Calu3 (cell line): ENCODE measurements at places on chromosomes 5 and 9. TPM values are rescaled to one million over a fixed set of nuclear protein-coding genes. Genes with fewer than 3 reads are reported as not detected.

The ARL15 gene
- 11.8 and 15.1 TPM in 2 replicates for total RNA-seq

The DRD1 gene
- not detected in 2 replicates for total RNA-seq

The OR1J2 gene
- total RNA-seq = not detected in 2 replicates

The ACSL6 gene
- total RNA-seq = 0.24 and 0.86 TPM in 2 replicates

DNA sequence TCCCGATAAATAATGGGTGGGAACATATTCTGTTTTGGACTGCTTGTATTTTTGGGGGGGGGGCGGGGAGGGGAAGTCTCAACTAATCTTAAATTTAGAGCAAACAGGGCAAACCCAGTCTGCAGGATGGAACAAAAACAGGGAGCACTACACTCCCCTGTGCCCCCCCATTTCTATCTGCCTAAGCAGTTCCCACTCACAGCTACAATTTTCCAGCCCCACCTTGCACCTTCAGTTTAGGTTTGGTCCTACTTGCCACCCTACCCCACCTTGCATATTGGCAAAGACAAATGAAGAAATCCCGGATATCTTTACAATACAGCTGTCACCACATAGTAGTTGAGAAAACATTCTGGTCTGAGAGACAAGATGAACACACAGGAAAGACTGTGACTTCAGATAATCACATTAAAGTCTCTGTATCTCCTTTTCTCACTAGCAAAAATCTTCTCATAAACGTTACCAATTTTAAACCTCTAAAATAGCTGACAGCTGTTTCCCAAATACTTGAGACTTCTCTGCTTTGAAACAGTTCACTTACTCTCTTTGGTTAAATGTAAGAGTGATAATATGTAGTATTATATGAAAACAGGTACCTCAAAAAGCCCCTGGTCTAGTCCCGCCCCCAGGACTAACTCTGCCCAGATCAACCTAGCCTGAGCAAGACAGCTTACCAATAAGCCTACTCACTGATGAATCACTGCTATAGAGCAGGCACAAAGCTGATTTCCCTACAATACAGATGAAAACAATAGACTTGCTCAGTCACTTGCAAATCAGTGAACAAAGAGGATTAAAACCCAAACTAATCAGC is 5.2 kb upstream of the RAPGEF6 start:
- no peak for DNase-seq

GRCh38 chr5:93890657-93891056 is 149.3 kb upstream of the POU5F2 start:
- no peak for DNase-seq

- DNase-seq = no peak
Observed at GRCh38 chr9:116271340-116271739, 117.7 kb downstream of the PAPPA start.

GRCh38 chr9:113600023-113600823 is 136.7 kb downstream of the RGS3 start:
- DNase-seq = no peak

DNA sequence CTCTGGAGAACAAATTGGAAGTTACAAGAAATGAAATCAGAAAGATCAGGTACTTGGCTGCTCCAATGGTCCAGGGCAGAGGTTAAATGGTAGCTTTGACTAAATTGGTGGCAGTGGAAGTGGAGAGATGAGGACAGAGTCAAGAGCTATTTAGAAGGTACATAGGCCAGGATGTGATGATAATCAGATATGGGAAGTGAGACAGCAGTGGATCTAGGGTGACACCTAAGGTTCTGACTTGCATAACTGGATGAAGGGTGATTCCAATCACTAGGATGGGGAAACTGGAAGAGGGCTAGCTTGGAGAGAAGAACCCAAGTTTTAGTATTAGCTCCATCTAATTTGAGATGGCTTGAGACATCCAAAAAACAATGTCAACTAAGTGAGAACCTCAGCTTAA is 24.0 kb upstream of the NDUFB6 start:
- no peak for DNase-seq

DNA sequence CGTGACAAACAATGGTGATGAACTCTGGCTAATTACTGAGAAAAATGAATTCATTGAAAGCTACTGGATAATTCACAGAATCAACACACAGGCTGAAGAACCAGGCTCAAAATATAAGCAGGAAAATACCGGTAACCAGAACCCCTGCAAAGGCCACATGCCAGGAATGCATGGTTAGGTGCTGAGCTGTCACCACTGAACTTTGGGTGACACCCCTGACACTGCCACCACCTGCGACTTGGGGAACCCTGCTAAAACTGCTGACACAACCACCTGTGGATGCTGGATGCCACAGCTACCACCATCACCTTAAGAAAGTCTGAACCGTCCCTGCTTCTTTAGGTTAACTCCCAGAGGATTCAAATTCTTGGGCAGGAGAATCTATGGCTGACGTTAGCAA is 72.0 kb upstream of the NR4A3 start:
- no peak for DNase-seq

DNA sequence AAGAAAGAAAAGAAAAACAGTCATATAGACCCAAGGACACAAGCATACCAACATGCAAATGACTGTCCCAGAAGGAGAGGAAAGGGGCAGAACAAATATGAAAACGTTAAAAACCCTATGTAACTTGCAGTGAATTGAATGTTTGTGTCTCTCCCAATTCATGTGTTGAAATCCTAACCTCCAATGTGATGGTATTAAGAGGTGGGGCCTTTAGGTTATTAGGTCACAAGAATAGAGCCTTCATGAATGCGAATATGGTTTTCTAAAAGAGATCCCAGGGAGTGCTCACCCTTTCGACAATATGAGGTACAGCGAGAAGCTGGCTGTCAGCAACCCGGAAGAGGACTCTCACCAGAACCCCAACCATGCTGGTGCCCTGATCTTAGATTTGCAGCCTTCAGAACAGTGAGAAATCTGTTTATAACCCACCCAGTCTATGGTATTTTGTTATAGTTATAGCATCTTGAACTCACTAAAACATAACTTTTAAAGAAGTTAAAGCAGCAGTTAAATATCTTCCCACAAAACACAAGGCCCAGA is 14.0 kb downstream of the HNRNPAB start:
- no peak for DNase-seq

GRCh38 chr5:73120222-73121118 is at the start of gene TMEM171:
TMEM171 (plus strand) TSS chr5:73120575; CDS start chr5:73123374, 2,799 bp downstream.
- peak; percentile 81 for DNase-seq

DNA sequence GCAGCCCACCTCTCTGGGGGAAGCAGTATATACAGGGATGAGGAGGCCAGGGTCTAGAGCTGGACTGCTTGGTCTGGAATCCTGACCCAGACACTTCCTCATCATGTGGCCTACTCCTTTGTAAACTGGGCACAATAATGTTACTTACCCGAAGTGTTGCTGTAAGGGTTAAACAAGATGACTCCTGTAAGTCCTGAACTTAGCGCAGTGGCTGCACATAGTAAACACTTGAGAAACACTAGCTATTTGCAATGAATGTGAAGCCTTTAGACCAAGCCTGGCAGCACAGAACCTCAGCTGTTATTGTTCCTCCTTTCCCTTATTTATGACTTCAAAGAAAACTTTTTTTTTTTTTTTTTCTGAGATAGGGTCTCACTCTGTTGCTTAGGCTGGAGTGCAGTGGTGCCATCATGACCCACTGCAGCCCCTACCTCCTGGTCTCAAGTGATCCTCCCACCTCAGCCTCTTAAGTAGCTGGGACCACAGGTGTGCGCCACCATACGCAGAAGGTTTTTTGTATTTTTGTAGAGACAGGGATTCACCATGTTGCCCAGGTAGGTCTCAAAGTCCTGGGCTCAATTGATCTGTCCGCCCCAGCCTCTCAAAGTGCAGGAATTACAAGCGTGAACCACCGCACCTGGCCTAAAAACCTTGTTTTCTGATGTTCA is 96.2 kb upstream of the IL6ST start:
- no peak for DNase-seq

DNA sequence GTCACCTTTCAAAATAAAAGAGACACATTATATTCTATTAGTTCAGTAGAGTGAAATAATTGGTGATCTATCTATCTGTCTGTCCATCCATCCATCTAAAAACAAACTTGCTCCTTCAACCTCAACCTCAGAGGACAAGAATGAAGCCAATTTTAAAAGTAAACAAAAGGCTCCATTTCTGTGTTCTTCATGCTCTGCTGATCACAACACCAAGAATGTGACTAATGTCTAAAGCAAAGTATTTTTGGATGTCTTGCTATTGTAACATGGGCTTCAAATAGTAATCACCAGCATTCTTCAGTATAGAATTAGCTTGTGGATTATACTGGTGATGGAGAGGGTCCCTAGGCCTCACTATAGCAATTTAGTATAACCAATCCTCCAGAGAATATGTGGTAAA is 1304.4 kb downstream of the MAT2B start:
- no peak for DNase-seq
